ENCODE measurements at places on chromosomes 4 and X.
A peak's percentile ranks its signal among the peaks of the same experiment; 100 is the strongest.

DNA sequence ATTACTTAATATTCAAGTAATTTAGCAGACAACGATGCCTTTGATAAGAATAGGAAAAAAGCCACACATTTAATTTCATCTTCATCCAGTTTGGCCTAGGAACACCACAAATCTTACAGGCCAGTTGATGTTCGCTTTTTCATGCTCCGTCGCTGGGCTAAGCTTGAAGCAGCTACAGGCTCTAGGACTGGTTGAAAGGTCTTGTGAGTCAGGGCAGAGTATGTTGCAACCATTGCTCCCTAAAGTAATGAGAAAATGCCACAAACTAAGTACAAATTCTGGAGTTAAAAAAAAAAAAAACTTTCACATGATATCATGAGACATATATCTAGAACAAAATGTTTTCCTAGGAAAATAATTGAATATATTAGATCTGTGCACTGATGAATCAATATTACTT, 123.8 kb downstream of the RPS6KA6 start:
- DNase-seq = peak; percentile 1

DNA sequence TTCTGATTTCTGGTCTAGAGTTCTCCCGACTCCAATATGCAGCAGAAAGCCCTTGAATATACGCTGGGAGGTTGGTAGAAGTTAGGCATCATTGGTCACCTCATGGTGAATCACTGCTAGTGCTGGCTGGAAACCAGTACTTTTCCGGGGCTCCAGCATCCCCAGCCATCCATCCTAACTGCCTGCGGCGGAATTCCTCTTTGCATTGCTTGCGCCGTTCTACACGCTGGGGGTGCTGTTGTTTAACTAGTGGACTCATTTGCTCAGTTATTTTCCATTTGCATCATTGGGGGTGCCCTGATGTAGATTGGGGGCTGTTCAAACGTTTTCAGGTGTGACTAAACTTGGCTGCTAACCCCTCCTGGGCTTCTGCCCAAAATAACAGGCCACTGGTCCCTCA, 23.3 kb upstream of the GPR50 start:
- no peak for DNase-seq

GRCh38 chr4:27023366-27023765, 162.7 kb downstream of the STIM2 start:
- DNase-seq = no peak

DNA sequence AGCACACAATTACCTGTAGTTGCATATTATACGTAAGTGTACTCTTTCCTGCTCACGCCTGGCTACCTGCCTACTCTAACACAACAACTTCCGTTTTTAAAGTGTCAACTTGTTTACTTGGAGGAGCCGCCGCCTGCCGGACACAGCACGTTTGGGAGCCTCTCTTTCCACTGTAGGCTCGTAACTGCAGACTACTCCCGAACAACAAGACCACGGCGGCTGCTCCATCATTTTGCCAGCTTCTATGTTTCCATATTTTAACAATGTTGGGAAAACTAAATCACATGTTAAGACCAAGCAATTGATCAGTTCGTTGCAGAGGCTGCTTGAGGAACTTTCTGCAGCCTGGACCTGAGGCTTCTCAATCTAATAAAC, 841 bp downstream of the MTNR1A start:
- no peak for DNase-seq

DNA sequence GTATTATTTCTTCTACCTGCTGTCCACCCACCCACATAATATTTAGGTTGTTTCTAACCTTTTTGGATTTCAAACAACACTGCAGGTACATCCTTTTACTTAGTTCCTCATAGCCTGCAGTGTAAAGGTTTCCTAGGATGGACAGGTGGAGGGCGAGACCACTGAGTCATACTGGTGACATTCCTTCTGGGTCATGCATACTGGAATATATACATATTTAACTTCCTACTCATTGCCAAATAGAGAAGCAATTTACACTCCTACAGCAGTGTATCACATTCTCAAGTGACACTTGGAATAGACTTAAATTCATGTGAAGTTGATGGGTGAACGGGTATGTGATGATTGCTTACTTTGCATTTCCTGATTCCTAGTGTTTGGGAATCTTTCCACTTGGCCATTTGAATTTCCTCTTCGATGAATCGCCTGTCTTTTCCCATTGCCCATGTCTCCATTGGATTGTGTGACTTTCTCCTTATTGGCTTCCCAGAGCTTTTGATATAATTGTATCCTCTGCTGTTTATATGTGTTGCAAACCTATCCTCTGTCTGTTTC, 8.2 kb upstream of the PPP2R2C start:
- no peak for DNase-seq

DNA sequence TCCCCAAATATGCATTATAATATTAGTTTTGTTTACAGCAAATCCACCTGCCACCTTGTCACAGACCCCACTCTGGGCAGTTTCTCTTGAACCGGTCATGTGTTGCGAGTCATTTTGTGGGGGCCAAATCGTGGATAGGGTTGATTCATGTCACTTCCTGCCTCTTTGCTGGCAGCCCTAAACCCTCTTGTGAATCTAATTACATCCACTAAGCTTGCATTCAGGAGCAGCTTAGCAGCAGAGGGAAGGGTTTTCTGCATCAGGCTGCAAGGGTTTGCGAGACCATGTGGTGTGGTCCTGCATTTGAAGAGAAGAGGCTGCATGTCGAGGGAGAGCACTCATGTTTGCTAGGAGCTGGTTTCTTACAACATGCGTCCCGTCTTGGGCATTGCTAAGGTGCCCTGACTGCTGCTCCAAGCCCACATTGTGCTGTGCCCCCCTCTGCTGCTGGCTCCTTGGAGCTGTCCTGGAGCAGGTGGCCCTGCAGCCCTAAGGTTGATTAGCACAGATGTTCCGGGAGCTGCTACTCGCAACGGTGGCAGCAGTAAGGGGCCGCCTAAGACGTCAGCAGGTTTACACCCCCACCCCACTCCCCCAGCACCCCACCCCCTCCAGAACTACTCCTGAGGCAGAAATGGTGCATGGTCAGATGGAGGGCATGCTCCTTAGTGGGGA, 88.9 kb upstream of the CLDN34 start:
- DNase-seq = no peak

Measured in inflammatory macrophage treated with lipopolysaccharide for 4 hours (primary cell).